CD4-positive, alpha-beta T cell treated with Interleukin-1 beta for 1 hour (primary cell): ENCODE measurements at places on chromosomes 1 and 21.

- no peak for DNase-seq
These were observed 3.7 kb downstream of the GJB4 start for GRCh38 chr1:34763142-34763781.

DNA sequence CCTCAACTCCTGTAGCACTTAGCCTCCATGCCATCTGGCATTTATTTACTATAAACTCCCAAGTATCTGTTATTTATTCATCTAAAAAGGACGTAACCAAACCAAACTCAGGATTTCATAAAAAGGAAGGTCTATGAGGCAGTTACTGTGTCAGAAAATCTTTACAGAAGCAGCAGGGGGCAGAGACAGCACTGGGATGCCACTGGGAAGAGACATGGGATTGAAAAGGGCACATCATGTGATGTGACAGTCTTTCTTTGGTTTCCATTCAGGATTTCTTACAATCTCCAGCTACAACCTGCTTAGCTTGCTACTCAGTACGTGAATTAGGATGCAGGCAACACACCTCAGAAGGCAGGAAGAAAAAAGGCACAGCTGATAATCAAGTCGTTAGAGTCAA, 31.2 kb downstream of the SPRTN start:
- DNase-seq: no peak

DNA sequence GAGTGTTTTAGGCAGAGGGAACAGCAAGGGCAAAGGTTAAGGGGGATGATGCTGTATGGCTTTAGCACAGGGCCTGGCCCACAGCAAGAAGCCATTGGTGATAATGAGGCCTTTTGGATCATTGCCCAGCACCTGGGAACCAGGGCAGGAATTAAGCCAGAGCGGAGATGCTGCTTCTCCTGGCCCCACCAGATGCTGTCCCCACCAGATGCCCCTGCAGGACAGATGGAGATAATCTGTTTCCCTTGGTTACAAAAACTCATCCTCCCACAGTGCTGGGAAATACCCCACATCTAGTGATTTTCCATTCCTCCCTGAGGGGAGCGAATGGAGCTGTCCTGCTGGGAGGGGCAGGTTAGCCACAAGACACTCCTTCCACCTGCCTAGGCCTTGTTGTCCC, 18.8 kb downstream of the OPRD1 start:
- no peak for DNase-seq

DNA sequence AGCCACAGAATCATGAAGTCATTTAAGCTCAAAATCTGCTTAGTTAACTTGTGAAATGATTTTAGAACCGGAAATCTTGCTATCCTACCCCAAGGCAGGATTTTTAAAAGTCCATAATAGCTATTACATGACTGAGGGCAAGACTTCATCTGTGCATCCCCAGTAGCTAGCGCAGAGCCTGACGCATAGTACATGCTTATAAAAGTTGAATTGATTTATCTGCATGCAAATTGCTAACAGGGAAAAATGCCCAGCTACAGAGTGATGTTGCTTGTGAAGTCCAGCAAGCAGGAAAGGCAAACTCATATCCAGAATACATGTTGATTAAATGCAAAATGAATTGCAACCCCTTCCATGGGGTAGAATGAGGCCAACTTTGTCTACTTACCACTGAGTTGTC, 8.1 kb upstream of the MAP1LC3C start:
- DNase-seq: no peak

- no peak for DNase-seq
These were observed 39.0 kb downstream of the TMCC2 start for GRCh38 chr1:205266611-205267305.

- no peak for DNase-seq
These were observed 138.3 kb downstream of the APP start for GRCh38 chr21:26032263-26032662.
